ENCODE measurements at places on chromosomes 5 and 9.
A peak's percentile ranks its signal among the peaks of the same experiment; 100 is the strongest.

DNA sequence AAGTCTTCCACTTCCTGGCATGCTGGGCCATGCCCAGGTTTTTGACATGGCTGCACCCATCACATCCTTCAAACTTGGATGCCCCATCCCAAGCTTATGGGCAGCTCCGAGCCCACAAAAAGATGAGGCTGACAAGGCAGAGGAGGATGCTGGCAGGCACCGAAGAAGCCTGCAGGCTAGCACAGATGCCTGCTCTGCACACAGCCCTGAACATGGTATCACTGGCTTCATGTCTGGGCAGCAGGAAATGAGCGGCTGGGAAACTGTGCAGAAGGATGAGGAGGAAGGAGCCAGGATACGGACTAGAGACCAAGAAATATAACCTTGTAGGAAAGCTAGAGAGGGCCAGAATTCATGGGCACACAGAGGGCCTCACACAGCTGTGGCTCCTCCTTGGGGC, 14.8 kb downstream of the CAMK2A start:
- no peak for DNase-seq

GRCh38 chr5:148952097-148952867, 110.6 kb downstream of the SH3TC2 start:
- DNase-seq, result no peak

DNA sequence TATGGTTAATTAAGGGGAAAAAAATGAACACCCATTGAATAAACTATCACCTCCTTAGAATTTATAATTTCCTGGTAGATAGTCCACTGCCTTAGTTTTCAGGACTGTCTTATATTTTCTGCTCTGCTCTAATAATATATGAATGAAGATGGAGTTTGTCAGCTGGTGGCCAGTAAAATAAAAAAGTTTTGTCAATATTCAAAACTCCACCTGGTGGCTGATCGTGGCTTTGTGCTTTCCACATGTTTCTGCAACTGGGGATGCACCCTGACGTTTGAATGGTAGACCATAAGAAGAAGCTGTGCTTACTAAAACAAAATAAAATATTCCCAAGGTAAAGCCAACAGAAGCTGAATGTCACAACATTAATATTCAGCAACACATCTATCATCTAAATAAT, 286.6 kb upstream of the IZUMO3 start:
- peak; percentile 20 for DNase-seq

DNA sequence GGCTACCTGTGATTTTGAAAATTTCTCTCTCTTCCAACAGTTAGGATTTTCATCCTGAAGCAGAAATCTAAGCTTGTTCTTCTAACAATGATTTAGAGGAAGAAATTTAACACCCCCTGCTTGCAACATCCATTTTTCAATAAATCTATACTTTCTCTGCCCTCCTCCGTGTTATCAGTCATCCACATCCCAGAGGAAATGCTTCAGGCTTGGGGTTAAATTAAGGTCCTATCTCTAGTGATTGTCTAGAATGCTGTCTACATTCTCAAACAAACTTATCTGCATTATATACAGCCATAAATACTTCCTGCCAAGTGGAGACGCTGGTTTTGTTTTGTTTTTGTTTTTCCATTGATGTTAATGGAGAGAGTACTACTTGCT, 371.0 kb downstream of the CSNK1G3 start:
- no peak for DNase-seq

DNA sequence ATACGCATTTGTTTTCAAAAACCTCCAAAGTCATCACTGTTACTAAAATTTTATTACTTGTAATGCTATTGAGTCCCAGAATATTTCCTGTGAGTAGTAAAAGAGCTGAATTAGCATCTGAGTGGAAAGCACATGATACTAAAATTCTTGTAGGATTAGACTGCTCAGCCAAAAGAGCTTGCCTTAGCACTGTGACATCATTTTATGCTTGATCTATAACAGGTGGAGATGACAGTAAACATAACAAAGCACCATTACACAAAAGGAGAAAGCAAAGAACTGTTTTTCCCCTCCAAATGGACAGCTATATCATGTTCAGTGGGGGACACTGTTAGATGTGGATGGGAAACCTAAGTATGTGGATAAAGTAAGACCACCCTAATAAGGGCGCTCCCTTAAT, 5.8 kb upstream of the JAK2 start:
- DNase-seq, result no peak

- no peak for DNase-seq
Measured at GRCh38 chr9:107727086-107727780, 237.7 kb upstream of the KLF4 start.
